ENCODE measurements at places on chromosomes 5 and 9.
A peak's percentile ranks its signal among the peaks of the same experiment; 100 is the strongest.

- no peak for DNase-seq
Observed at GRCh38 chr5:5288201-5288600, 134.3 kb upstream of the ICE1 start.

GRCh38 chr9:89686126-89686525 lies 81.3 kb downstream of the GADD45G start:
- DNase-seq = no peak

DNA sequence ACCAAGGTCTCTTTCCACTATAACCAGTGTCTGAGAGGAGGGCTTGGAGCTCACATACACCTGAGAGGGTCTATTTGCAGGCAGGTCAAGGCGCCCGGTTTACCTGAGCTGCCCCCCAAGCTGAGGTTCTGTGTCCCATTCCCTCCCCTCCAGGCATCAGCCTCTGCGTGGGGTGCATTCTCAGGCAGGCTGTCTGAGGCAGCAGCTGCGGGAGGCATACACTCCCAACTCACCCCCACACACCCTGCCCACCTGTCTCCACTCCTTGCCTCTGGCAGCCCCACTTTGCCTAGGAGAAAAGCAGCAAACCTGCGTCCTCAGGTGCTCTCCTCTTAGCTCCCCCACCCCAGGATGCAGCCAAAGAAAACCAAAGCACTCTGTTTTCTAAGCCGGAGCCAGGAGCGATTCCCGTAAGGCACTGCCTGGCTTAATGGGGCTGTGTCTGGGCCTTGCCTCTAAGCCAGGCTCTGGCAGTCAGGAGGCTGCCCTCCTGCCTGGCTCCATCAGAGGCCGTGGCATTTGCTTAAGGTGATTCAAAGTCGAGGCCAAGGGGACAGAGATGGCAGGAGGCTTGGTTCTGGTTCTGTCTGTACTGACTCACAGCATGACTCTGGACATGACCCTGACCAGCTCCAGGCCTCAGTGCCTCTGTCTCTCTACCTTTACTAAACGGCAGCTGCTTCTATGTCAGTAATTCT lies 139.2 kb upstream of the TRIM32 start:
- no peak for DNase-seq

- no peak for DNase-seq
Observed at GRCh38 chr5:120304663-120305062, 159.4 kb upstream of the PRR16 start.

DNA sequence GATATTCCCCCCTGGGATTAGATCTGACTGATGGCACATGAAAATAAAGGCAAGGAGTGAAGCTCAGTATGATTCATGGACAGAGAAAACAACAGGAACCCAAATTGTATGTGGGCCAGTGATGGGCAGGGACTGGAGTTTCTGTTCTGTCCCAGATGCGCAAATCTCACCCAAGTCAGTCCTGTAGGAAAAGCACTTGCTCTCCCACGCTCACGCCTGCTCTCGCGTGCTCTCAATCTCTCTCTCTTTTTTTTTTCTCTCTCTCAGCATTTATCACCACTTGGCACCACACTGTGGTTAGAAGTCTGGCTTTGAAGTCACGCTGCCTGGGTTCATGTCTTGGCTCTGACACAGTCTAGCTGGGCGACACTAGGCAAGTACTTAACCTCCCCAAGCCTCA lies 106.5 kb upstream of the LRRTM2 start:
- DNase-seq = no peak

GRCh38 chr9:120110520-120110919 lies 469.4 kb downstream of the CDK5RAP2 start:
- no peak for DNase-seq

DNA sequence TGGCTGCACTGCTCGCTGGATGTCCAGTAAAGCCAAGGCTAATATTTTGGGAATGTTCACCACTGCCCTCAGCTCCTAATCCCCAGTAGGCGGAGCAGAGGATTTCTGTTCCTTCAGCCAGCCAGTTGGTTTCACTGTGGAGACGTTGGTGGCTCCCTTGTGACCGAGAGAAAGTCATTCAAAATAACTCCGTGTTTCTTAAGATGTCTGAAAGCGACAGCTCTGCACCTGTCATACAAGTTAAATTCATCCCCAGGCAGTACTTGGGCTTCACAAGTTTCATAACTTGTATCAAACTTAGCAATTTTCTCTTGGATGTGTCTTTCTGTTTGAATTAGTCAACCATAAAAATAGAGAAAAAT lies 382 bp upstream of the CDKN2B start:
- no peak for DNase-seq

DNA sequence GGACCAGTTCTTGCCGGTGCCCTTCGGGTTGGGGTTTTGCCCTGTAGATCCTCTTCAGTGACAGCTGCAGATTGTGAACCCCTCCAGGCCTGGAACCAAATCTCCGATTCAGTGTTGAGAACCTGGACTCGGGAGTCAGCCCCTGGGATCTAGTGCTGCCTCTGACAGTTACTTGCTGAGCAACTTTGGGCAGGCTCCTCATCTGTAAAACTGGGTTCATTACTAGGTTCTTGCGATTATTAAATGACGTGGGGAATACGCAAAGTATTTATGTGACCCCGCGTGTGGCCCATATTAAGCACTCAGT lies 600 bp downstream of the ERCC6L2 start:
- no peak for DNase-seq

- no peak for DNase-seq
Observed at GRCh38 chr5:103315455-103315854, 56.9 kb downstream of the MACIR start.

- no peak for DNase-seq
Observed at GRCh38 chr5:80967500-80968181, 7.5 kb downstream of the RASGRF2 start.

GRCh38 chr5:120052916-120053828 lies 410.9 kb upstream of the PRR16 start:
- DNase-seq = no peak

GRCh38 chr9:110049699-110050450 lies 158.1 kb downstream of the C9orf152 start:
- no peak for DNase-seq

DNA sequence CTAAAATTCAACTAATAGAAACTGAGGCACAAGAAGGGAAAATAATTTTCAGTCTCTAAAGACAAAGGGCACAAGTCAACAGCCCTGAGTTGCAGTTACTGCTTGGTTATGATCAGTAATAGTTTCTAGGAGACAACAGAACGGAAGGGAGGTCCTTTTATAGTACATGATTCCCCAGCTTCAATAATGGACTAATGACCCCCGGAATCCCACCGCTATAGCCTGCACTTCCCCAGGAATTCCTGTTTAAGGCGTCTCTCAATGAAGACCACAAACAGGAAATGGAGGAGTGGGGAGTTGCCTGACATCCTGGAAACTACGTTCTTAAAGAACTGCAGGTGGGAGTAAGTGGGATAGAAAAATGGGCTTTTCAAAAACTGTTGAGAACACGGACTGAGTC lies 60.6 kb downstream of the DIAPH1 start:
- DNase-seq = no peak

- DNase-seq = peak; percentile 14
Observed at GRCh38 chr9:133306242-133307204, 29.5 kb downstream of the SURF6 start.

DNA sequence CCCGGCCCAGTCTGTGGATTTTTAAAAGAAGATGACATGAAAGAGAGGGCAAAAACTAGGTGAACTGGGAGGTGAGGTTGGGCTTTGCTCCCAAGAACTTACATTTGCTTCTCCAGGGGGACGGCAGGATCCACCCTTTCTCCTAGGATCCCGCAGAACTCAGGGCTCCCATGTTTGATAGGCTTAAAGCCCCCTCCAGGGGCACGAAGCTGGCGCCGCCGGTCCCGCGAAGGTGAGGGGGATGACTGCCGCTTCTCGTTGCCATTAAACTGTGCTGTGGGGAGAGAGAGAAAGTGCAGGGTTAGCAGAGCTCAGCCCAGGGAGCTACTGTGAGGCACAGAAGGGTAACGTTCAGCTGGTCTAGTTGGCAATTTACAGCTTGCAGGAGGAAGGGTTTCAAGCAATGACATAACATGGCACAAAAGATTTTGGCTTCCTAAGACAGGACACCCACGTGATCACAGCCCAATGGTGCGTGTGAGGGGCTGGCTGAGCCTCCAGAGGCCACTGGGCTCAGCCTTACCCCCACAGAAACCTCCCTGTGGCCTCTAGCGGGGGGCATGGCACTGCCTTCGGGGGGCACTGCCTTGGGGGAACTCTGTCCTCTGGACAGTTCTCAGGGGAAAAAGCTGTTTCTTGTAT lies 52.0 kb upstream of the SLC25A51 start:
- no peak for DNase-seq
